Upper lobe of left lung (tissue), 6 donors: ENCODE measurements at places on chromosomes 1 and 21. TPM values are rescaled to one million over a fixed set of nuclear protein-coding genes. Genes with fewer than 3 reads are reported as not detected.
A peak's percentile ranks its signal among the peaks of the same experiment; 100 is the strongest.

GRCh38 chr1:119869995-119870394 lies 26.3 kb downstream of the ADAM30 start:
- DNase-seq = no peak
- no peaks in the 10 kb centered on the region for H3K27me3 ChIP-seq
- peaks cover 3% of the 10 kb centered on the region for H3K4me1 ChIP-seq
- no peak overlapping the region for H3K27ac ChIP-seq

GRCh38 chr1:116751621-116752020 lies 2.6 kb upstream of the CD2 start:
- H3K27me3 ChIP-seq = no peaks in the 10 kb centered on the region
- no peak for DNase-seq
- H3K4me1 ChIP-seq = no peaks in the 10 kb centered on the region
- H3K27ac ChIP-seq = no peak overlapping the region

DNA sequence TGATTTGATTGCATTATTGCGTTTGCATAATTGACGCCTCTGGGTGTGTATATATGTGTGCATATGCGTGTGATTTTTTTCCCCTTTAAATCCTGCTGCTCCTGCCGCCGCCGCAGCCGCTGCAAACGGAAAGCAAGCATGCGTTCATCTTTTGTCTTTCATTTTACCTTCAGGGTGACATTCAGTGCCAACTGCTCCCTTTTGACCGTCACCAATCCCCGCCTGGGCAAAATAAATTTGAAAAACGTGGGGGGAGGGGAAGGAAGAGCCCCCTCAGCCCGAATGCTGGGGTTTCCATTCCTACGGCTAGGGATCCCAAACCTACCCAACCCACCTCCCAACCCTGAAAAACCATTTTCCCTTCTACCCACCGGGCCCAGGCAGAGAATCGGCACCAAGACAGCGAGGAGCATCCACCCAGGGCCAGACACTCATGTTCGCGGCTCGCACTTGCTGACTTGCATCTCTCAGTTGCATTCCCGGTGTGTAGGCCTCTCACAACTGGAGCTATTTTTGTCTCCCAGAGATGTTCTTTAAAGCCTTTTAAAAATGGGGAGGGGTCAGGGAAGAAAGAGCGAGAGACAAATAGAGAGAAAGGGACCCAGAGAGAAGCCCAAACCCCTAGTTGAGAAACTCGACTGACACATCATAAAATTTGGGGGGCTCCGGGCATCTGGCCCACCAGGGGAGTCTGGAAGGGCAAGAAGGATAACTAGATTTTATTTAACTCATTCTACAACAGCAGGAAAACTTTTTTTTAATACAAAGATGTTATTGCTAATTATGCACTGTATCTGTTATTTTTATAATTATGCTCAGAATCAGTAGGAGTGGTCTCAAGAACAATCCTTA lies 367.1 kb upstream of the ESRRG start:
- DNase-seq = no peak
- H3K27me3 ChIP-seq = no peaks in the 10 kb centered on the region
- no peak overlapping the region for H3K27ac ChIP-seq
- no peak overlapping the region for H3K4me3 ChIP-seq
- no peaks in the 10 kb centered on the region for H3K4me1 ChIP-seq
- H3K36me3 ChIP-seq = no peaks in the 10 kb centered on the region

GRCh38 chr1:221418346-221418745 lies 323.5 kb downstream of the DUSP10 start:
- no peak for DNase-seq
- no peaks in the 10 kb centered on the region for H3K36me3 ChIP-seq
- H3K4me1 ChIP-seq = no peaks in the 10 kb centered on the region
- no peaks in the 10 kb centered on the region for H3K27me3 ChIP-seq
- H3K27ac ChIP-seq = no peak overlapping the region

GRCh38 chr1:41983451-41983850 lies 64.7 kb upstream of the HIVEP3 start:
- no peak overlapping the region for H3K4me3 ChIP-seq
- H3K36me3 ChIP-seq = no peaks in the 10 kb centered on the region
- DNase-seq = no peak
- no peaks in the 10 kb centered on the region for H3K27me3 ChIP-seq
- H3K4me1 ChIP-seq = no peaks in the 10 kb centered on the region

DNA sequence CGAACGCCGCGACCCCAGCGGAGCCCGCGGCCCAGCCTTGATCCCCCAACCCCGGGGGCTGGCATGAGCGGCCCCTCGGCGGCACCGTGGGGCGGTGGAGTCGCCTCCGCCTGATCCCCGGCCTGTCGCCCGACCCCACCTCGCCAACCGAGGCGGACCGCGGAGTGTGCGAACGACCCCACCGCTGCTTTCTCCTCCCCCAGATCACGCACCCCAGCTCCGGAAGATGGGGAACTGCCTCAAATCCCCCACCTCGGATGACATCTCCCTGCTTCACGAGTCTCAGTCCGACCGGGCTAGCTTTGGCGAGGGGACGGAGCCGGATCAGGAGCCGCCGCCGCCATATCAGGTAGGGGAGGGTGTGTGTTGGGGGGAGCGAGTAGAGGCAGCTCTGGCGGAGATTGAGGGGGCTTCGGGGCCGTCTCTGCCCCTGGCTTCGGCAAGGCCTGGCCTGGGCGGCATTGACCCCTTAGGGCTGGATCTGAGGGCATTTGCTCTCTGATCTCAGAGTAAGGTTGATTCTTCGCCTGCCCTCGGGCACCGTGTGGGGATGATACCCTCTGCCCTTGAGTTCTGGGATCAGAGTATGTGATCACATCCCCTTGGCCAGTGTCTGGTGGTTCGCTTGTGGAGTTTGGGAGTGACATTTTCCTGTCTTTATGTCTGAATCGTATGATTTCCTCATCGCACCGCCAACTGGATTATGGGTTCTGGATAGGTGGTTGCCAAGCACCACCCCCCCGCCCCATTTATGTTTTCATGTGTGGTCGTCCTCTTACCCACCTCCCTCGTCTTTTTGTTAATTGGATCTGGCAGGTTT lies 668 bp downstream of the RNF11 start:
- H3K36me3 ChIP-seq = no peaks in the 10 kb centered on the region
- H3K27me3 ChIP-seq = no peaks in the 10 kb centered on the region
- peaks cover 57% of the 10 kb centered on the region for H3K4me1 ChIP-seq
- H3K27ac ChIP-seq = peak overlapping the region; percentile 88

DNA sequence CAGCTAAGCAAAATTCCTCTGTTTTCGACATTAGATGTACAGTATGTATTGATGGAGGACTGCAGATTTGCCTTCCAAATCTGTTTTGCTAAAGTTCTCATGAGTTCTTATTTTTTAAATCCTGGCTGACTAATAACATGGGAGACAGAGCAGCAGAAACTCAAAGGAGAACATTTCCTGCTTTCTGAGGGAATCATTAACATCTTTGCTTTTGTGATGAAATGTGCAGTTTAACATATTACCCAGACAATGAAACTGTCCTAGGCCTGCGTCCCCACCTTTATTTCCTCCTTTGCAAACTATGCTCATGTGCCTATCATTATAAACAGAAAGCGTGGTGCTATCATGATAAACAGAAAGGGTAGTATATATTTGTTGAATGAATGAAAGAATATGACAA lies 149.9 kb downstream of the ZP4 start:
- H3K27ac ChIP-seq = no peak overlapping the region
- no peak for DNase-seq
- H3K4me3 ChIP-seq = no peak overlapping the region
- no peaks in the 10 kb centered on the region for H3K4me1 ChIP-seq
- H3K27me3 ChIP-seq = no peaks in the 10 kb centered on the region
- no peaks in the 10 kb centered on the region for H3K36me3 ChIP-seq

DNA sequence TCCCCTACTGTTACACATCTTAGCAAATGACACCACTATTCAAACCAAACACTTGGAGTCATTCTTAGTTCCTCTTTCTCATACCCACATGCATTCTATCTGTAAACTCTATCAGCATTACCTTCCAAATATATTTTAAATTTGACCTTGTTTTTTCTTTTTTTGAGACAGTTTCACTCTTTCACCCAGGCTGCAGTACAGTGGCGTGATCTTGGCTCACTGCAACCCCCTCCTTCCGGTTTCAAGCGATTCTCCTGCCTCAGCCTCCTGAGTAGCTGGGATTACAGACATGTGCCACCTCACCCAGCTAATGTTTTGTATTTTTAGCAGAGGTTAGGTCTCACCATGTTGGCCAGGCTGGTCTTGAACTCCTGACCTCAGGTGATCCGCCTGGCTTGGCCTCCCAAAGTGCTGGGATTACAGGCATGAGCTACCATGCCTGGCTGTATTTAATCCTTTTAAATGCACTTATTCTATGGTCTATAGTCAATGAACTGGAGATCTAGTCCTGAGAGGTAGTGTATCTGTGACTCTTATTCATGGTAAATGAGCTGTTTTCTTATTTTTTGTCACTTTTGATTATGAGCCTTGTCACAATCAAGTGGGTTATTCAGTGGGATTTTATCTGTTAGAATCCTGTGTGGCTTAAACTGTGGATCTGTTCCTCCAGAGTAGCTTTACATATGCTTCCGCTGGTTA lies 73.1 kb downstream of the GATAD2B start:
- H3K4me1 ChIP-seq = no peaks in the 10 kb centered on the region
- H3K27me3 ChIP-seq = no peaks in the 10 kb centered on the region
- no peak overlapping the region for H3K4me3 ChIP-seq

- H3K27ac ChIP-seq = no peak overlapping the region
- DNase-seq = no peak
- H3K4me1 ChIP-seq = no peaks in the 10 kb centered on the region
- H3K4me3 ChIP-seq = no peak overlapping the region
These were observed 1334.5 kb upstream of the ADGRL4 start for GRCh38 chr1:80341021-80341420.

- H3K27me3 ChIP-seq = no peaks in the 10 kb centered on the region
- H3K4me1 ChIP-seq = no peaks in the 10 kb centered on the region
- no peak overlapping the region for H3K27ac ChIP-seq
- no peak for DNase-seq
- no peaks in the 10 kb centered on the region for H3K36me3 ChIP-seq
These were observed 230.4 kb downstream of the PDE4B start for GRCh38 chr1:66022904-66023620.

DNA sequence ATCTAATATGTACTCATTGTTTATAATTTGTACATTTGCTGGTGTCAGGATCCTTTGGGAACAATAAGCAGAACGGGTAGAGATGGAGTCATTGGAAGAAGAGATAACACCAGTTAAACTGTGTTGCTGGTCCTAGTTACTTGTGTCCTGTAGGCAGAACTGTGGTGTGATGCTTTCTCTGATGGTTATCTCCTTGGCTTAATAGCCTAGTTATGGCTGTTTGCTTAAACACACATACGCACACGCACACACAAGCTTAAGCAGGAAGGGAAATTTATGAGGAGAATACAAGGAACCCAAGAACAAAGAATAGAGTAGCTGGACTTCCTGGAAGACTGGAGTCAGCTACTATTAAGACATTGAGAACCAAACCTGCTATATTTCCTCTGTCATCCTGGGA lies 5.7 kb upstream of the PKN2 start:
- H3K27ac ChIP-seq = no peak overlapping the region
- DNase-seq = no peak
- no peaks in the 10 kb centered on the region for H3K27me3 ChIP-seq

DNA sequence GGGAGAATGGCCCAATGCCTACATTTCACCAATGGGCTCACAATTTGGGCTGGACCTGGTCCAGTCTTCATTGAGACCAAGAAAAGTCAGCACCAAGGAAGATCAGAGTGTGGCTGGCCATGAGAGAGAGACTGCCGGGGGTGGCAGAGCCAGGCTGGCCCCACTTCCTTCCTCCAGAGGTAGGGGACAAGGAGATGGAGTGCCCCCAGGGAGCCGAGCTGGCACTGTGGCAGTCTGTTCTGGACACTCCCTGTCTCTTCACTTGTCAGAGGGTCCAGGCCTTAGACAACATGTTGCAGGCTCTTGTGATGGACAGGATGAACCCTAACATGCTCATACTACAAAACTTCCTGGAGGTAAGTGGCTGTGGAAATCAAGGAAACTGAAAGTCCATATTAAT lies 27.7 kb downstream of the INAVA start:
- H3K27ac ChIP-seq = no peak overlapping the region
- no peaks in the 10 kb centered on the region for H3K27me3 ChIP-seq
- no peaks in the 10 kb centered on the region for H3K4me1 ChIP-seq
- no peaks in the 10 kb centered on the region for H3K36me3 ChIP-seq
- no peak for DNase-seq

GRCh38 chr1:114234408-114235124 lies 80.9 kb upstream of the SYT6 start:
- H3K4me3 ChIP-seq = no peak overlapping the region
- H3K4me1 ChIP-seq = no peaks in the 10 kb centered on the region
- H3K27me3 ChIP-seq = no peaks in the 10 kb centered on the region
- no peaks in the 10 kb centered on the region for H3K36me3 ChIP-seq
- no peak overlapping the region for H3K27ac ChIP-seq

DNA sequence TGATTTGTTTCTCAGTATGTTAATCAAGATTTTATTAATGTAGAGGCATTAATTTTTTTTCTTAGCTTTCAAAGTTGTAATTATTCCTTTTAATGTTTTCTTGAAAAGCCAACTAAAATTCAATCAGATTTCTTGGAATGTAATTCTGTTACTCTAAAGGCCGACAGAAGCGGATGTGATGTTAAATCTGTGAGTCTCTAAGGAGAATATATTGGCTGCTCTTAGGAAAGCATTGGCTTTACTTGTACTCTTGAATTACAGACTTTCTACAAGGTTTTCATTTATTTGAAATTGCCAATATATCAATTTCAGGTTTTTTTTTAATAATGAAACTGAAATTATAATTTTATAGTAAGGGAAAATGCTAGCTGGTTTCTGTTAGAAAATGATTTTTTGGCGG lies 29.2 kb downstream of the RRP15 start:
- H3K4me3 ChIP-seq = no peak overlapping the region
- H3K27me3 ChIP-seq = no peaks in the 10 kb centered on the region
- no peak for DNase-seq
- no peak overlapping the region for H3K27ac ChIP-seq

- no peaks in the 10 kb centered on the region for H3K36me3 ChIP-seq
- H3K27me3 ChIP-seq = no peaks in the 10 kb centered on the region
- no peak overlapping the region for H3K4me3 ChIP-seq
These were observed 55.2 kb downstream of the DEGS1 start for GRCh38 chr1:224238212-224238611.

- H3K4me3 ChIP-seq = no peak overlapping the region
- no peak overlapping the region for H3K27ac ChIP-seq
- no peaks in the 10 kb centered on the region for H3K27me3 ChIP-seq
- no peaks in the 10 kb centered on the region for H3K36me3 ChIP-seq
- DNase-seq = no peak
These were observed 24.9 kb downstream of the SUSD4 start for GRCh38 chr1:223338811-223339746.

DNA sequence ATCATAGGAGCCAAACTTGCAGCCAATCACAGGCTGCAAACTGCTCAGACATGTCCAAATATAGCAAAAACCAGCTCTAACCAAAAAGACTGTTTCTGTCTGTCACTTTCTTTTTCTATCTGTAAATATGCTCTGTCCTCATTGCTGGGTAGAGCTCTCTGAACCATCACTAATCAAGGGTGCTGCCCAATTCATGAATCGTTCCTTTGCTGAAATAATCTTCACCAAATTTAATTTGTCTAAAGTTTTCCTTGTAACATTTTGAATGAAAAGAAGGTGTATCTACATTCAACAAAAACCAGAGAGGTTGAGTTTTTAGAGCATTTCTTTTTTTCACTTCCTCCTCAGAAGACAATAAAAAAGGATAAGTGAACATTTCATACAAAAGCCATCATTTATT lies 1221.7 kb upstream of the ADGRL2 start:
- no peaks in the 10 kb centered on the region for H3K27me3 ChIP-seq
- no peak overlapping the region for H3K27ac ChIP-seq
- no peaks in the 10 kb centered on the region for H3K36me3 ChIP-seq
- H3K4me3 ChIP-seq = no peak overlapping the region
- no peak for DNase-seq

Gene ACP6
- 60.8 TPM for total RNA-seq

Gene LENEP
- total RNA-seq = not detected

Gene SSR2
- 219 TPM for total RNA-seq

Gene CYP4A22
- total RNA-seq = 1.8 TPM

Gene ADSS2
- 70.0 TPM for total RNA-seq

Gene MAP7D1
- 150 TPM for total RNA-seq

Gene CHTOP
- 62.1 TPM for total RNA-seq

Gene DNASE2B
- total RNA-seq = 13.1 TPM

Gene HUNK
- total RNA-seq = 2.1 TPM

Gene RGS7
- total RNA-seq = not detected
